ENCODE measurements at places on chromosomes 6 and 20. TPM values are rescaled to one million over a fixed set of nuclear protein-coding genes. Genes with fewer than 3 reads are reported as not detected.

DNA sequence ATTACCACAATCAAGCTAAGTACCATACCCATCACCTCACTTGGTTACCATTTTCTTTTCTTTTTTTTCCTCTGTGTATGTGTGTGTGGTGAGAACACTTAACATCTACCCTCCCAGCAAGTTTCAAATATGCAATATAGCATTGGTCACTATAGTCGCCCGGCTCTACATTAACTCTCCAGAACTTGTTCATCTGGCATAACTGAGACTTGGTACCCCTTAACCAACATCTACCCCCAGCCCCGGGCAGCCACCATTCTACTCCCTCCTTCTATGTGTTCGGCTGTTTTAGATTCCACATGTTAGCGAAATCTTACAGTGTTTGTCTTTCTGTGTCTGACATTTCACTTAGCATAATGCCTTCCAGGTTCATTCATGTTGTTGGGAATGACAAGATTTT lies 89.0 kb upstream of the TOP1 start:
- DNase-seq: no peak

- DNase-seq: peak; percentile 35
These were observed 46.0 kb upstream of the PTPN1 start for GRCh38 chr20:50464026-50464724.

DNA sequence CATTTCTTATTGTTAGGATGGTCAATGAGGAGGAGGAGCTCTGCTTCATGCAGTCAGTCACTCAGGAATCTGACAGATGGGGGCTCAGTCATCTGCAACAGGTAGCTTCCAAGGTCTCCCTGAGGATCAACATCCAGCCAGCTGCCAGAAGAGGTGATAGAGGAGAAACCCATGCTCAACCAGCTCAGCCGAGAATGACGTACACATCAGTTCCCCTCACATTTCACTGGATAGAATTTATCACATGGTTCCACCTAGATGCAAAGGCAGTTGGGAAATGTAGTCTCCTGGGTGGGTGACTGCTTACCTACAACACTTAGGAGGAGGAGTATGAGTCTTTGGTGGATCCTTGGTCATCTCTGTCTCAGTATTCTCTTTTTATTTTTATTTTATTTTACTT lies 144.5 kb downstream of the CEBPB start:
- DNase-seq: peak; percentile 71

DNA sequence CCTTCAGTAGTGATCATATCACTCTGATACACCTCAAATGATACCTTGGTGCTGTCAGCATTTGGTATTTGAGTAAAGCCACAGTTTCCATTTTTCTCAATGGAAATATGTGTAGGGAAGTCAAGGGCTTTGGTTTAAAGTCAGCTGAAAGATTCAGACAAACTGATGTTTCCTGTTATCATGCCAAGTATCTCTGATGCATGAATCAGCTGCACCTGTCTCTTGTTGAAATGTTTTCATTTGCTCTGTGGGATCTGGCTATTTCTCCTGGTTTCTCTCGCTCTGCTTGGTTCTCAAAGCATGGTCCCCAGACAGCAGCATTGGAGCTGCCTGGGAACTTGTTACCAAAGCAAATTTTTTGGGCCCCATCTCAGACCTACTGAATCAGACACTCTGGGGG lies 23.5 kb downstream of the ZFP64 start:
- DNase-seq: no peak

DNA sequence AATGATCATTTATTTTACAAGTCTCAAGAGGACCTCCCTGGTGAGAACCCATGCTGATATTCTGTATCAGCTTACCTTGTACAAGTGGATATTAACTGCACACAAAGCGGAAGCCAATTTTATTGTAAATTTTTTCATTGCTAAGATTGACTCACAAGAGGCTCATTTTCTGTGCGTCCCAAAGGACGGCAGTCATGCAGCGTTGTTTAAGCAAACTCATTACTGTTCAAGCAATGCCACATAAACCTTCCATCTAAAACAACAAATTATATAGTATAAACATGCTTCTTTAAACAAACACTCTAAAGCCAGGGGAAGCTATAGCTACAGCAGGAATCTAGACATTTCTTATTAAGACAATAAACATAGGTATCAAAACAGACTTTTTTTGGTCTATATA lies 575.3 kb downstream of the FRK start:
- DNase-seq: no peak

DNA sequence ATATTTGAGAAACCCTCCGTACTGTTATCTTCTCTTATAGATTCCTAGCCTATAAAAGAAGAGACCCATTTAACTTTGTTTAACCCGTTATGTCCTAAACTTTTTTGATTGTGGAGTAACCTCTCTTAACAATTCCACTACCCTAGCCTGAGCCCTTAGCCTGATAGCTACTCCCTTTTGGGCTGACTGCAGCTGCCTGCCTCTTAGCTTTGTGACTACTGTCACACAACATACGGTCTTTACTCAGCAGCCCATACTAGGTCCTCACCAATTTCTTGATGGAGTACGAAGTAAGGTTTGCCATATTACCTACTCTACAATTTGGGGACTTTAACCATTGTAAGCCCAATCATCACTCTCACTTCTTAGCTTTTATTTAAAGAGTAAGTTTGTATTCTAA lies 72.7 kb downstream of the QRSL1 start:
- DNase-seq: no peak

ZSCAN31 gene
- polyA plus RNA-seq: 1.4 TPM

DNA sequence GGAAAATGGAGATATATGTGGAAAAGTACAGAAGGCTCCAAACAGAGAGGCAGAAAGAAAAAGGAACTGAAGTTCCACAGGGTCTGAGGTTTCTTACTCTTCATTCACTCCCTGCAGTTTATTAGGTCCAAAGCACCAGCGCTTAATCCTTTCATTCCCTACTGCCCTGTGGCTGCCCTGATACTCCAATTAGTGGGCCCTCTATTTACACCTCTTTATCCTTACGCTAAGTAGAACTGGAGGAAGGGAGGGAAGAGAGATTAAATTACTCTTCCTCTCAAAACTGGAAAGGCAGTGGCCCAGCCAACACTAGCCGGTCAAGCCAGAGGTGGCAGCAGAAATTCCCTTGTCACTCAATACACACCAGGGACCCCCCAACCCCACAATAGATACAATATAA lies 20.4 kb downstream of the TRERF1 start:
- DNase-seq: no peak

LY86 gene
- not detected for polyA plus RNA-seq

DNA sequence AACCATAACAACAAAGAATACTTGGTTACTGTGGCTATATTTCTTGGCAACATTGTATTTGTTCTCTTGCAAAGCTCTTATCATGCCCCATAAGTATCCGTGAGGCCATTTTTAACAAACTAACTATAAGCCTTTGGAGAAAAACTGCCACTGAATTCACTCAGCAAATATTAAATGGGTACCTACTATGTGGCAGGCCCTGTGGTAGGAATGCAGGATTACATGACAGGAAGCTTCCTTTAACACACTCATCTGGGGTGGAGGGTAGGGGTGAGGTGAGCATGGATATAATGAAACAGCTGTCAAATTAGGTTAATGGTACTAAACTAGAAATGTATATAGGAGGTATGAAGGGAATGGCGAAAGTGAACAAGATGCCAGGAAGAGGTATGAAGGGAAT lies 504.8 kb downstream of the MEI4 start:
- no peak for DNase-seq

- DNase-seq: no peak
These were observed 173.0 kb downstream of the PLCB4 start for GRCh38 chr20:9241721-9242427.

FAM83D gene
- 52.5 TPM for polyA plus RNA-seq

- peak; percentile 1 for DNase-seq
These were observed 283.9 kb downstream of the TBC1D7 start for GRCh38 chr6:13044390-13044789.

DNA sequence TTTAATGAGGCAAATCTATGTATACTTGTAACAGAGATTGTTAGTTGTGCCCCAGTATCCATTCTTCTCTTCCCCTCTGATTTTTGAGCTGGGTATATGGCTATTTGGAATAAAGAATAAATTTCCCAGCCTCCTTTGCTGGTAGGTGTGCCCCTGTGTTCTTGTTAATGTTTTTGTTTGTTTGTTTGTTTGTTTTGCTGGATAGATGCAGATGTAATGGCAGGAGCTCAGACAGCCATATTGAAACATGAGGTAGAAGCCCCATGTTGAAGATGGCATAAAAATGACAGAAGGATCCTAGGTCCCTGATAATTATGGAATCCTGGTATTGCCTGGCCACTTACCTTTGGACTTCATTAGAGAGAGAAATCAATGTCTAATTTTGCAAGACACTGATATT lies 19.9 kb upstream of the FKBP5 start:
- no peak for DNase-seq

ERVFRD-1 gene
- polyA plus RNA-seq: not detected
